ENCODE measurements at places on chromosomes 11 and 22.
A peak's percentile ranks its signal among the peaks of the same experiment; 100 is the strongest.

- DNase-seq, result no peak
Observed at GRCh38 chr22:48883211-48883960, 944.3 kb downstream of the BRD1 start.

- no peak for DNase-seq
Observed at GRCh38 chr11:617199-617911, 1.6 kb upstream of the IRF7 start.

DNA sequence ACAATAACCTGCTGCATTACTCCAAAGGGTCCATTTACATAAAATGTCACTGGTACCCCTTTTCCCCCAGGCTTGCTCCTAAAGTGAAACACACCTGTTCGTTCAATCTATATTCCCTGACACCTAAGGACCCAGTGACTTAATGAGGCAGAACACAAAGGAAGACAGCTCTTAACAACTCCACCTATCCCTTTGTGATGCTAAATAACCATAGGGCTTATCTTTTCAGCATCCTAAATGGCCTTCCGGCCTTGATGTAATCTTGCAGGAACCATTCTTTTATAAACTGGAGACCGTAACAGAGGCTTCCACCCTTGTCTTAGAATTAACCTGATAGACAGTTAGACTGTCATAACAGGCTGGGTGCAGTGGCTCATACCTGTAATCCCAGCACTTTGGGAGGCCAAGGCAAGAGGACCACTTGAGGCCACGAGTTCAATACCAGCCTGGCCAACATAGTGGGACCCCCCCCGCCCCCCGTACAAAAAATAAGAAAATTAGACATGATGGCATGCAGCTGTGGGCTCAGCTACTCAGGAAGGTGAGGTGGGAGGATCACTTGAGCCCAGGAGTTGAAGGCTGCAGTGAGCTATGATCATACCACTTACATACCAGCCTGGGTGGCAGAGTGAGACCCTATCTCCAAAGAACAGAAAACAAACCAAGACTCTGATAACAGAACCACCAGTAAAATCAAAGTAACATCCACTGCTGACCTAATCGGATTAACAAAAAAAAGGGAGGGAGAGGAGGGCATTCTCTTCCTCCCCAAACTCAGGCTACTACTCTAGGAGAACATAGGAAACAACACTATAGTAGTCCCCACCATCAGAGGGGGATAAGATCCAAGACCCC lies 5.1 kb downstream of the CHEK2 start:
- DNase-seq, result no peak

DNA sequence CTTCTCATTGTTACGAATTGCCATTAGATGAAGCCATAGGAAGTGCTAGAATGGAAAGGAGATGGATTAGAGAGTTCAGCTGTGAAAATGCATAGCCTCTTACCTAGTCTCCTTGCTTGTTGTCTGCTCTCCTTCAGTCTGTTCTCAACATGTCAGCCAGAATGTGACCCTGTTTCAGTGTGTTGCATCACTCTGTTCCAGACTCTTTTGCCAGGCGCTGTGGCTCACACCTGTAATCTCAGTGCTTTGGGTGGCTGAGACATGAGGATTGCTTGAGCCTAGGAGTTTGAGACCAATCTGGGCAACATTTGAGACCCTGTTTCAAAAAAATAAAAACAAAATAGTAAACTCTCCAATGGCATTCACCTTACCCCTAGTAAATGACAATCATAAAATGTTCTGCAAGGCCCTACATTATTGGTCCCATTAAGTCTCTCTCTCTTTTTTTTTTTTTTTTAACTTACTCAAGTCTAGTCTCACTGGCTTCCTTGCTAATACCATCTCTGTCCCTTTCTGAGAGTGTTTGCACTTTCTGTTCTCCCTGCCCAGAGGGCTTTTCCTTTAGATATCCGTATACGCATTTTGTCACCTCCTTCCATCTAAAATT lies 39.4 kb downstream of the CYP2R1 start:
- DNase-seq, result no peak

DNA sequence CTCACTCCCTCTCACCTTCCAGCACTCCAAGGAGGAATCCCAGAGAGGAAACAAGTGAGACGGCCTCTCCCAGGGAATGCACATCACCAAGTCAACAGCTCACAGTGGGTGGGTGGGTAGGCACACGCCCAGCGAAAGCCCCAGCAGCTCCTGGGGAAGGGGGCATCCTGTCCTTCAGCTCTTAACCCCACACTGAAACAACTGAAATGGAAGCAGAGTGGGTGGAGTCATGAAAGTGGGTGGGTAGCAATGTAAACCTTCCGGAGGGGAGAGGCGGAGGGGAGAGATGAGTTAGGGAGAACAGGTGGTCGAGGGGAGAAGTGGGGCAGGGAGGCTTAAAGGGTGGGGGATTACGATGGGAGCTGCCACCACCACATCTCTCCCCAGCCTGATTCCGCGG lies 5.4 kb downstream of the MCHR1 start:
- DNase-seq, result no peak

DNA sequence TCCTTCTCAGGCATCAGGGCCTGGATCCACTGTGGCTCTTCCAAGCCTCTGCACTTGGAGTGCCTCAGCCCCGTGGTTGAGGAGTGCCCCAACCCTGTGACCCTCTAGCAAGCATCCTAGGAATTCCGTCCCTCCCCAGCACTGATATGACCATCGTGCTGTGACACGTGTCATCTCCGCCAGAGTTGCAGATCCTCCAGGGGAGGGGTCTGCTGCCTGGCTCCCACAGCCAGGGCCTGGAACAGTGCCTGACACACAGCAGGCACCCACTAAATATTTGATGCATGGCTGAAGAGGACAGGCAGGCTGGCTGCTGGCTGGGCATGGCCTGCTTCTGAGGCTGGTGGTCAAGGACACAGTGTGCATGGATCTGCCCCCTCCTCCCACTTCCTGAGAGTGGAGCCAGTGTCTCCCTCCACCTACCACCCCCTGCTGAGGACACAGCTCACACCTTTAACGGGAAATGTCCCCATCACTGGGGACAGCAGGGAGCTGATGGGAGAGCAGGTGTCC lies 1.7 kb upstream of the CD81 start:
- DNase-seq, result peak; percentile 73

DNA sequence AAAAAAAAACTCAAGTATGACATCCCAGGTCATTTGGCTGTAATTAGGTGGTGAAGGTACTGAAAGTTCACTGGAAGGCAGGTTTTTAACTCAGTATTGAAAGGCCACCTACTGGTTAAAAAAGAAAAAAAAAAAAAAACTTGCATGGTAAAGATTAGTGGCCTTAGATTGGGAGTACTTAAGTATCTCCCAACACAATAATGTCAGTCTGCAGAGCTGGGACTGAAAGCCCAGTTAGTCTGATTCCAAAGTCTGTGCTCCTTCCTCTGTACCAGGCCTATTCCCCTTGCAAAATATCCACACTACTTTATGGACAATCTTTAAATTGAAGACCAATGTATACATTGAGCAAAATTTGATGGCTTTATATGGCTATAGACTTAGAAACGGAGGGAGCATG lies 85.5 kb downstream of the NOX4 start:
- DNase-seq, result no peak

- no peak for DNase-seq
Observed at GRCh38 chr11:11672789-11673188, 51.0 kb upstream of the GALNT18 start.

GRCh38 chr11:127338380-127339259 lies 338.1 kb upstream of the KIRREL3 start:
- no peak for DNase-seq

DNA sequence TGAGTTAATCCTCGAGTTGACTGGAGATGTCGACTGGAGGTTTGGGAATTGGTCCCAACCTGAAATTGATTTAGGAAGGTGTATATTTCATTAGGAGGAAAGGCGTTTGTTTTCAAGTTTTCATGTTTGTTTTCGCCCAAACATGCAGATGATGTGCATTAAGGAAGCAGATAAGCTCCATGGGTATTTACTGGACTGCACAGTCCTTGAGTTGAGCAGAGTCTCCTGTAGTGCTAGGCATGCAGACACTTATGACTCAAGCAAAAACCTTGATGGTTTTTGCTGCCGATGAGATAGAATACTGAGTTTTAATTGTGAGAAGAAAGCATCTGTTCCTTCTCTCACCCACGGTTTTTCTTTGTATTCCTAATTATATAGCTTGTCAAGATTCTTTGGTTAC lies 27.9 kb downstream of the CABIN1 start:
- DNase-seq, result no peak

DNA sequence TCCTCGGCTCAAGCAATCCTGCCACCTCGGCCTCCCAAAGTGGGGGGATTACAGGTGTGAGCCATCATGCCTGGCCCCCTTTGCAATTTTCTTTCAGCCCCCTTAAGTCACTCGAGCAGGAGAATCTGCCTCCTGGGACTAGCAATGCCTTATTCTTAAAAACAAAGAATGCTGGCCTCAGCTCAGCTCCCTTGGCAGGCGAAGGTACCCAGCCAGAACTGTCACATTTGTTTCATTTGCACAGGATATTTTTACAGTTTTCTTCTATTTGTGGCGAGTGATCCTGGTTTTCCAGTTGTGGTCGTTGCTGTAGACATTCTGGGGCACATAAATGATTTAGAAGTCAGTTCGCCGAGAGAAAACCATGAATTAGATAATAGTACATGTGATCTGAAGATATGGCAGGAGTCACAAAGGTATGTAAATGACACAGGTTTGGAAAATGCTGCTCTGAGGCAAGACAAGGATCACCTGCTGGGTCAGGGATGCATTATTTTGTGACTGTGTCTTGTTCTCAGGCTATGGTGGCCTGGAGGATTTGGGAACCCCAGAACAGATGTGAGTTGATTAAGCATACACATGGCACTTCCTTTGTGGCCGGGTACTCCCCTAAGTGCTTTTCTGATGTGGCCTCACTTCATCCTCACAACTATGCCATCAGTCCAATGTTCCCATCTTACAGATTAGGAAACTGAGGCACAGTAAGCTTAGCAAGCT lies 51.2 kb upstream of the SLC22A12 start:
- no peak for DNase-seq

DNA sequence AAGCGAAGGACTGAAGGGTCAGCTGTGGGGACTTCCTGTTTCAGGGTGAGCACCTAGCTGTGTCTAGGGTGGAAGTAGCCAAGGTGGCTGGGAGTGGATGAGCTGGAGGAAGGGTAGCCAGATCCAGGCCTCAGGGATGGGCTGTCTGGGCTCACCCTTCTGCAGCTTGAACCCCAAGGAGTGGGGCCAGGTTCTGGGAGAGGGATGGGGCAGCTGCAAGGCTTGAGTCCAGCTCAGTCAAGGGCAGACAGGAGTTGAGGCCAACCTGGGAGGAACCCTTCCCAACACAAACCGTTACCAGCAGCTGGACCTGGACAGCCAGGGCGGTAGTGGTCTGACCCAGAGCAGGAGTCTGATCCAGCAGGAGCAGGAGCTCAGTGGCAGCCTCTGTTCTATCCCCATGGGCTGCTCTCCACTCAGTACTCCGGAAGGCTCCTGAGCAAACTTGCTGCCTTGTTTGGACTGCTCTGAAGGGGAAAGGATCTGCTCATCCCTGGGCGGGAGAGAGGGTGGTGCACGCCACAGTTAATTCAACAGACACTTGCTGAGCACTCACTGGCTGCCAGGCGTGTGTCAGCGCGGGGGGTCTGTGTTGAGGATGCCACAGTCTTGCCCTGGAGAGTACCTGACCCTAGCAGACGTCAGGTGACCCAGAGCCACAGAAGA lies 53.8 kb upstream of the THY1 start:
- no peak for DNase-seq

DNA sequence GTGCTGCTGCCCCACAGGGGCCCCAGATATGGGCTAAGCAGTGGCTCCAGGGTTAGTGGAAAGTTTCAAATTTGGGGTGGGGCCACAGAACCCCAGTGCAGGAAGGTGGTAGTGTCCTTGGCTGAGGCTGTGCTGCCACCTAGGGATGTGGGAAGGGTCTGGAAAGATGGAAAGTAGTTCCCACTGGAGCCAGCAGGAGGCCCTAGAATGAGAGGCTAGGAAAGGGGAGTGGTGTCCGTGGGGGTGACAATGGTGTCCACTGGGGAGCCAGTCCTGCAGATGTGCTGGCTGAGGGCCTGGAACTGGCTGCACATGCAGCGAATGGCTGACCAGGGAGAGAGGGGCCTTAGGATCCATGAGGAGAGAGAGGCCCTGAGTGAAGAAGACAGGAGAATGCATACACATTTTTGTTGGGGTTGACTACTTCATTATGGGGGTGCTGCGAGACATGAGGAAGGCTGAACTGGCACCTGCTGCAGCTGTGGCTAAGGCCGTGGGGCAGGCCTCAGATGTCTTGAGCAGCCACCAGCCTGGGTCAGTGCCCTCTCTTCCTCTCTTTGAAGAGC lies 21.1 kb downstream of the RFPL3 start:
- DNase-seq, result no peak

DNA sequence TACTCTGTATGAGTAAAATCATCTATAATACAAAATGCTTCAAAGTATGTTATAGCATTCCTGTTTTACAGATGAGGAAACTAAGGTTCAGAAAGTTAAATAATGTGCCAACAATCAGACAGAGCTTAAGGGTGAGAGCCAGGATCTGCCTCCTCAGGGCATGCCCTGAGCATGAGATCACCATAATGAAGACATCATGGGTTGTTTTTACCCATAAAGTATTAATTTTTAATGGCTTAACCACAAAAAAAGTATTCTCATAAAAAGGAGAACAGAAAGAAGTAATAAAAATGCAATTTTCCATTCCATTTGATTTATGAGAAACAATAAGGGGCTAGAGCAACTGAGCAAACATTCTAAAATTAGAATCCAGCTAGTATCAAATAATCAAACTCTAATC lies 534.3 kb upstream of the ARHGAP42 start:
- DNase-seq, result no peak

DNA sequence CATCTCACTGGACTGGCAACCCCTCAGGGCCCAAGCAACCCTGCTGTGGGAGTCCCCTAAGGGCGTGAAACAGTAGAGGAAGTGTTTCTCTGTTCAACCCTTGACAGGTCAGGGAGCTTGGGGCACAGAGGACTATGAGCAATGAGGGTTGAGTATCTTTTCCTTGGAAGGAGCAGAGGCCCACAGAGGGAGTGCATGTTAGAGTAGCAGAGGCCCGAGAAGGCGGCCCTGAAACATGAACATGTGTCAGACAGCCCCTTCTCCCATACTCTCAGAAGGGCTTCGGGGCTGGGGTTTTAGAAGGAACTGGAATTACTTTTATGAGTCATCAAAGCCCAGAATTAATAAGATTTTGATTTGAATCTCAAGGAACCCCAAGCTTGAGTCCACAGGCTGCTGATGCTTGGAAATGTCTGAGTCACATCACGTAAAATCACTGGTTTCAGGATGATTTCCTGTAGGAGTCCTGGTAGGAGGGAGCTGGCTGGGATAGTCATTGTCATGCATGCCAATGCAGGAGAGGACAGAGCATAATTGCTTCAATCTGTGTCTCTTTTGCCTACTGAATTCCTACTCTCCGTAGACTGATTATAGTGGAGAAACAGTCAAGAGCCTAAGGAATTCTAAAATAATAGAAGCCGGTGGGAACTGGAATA lies 22.6 kb downstream of the C11orf71 start:
- no peak for DNase-seq

GRCh38 chr11:129590030-129590752 lies 214.5 kb downstream of the BARX2 start:
- no peak for DNase-seq

DNA sequence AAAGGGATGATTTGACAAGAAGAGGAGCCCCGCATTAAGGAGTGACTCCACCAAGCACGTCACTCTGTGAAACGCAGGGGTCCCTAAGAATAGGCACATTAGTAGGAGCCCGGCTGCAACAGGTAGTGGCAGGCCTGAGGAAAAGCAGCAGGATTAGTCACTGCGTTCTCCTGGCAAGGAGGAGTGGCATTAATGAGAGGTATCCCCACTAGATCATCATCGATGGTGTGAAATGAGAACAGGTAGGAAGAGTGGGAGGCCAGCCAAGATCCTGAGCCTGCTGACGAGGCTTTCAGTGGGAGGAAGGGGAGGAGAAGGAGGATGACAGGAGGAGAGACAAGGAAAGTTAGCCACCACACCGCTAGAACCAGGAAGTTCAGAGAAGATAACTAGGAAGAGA lies 38.6 kb downstream of the NRXN2 start:
- no peak for DNase-seq

- DNase-seq, result no peak
Observed at GRCh38 chr11:36306888-36307287, 10.8 kb downstream of the PRR5L start.
